Lung (tissue), 17 donors: ENCODE measurements at places on chromosomes 1 and 21. TPM values are rescaled to one million over a fixed set of nuclear protein-coding genes. Genes with fewer than 3 reads are reported as not detected.

Gene ANGPTL3
- total RNA-seq, result not detected

Gene ABCG1
- 65.0 TPM for total RNA-seq

Gene TNFRSF9
- total RNA-seq, result 0.65 TPM

- no peak overlapping the region for H3K4me3 ChIP-seq
- DNase-seq, result no peak
- H3K27me3 ChIP-seq, result no peaks in the 10 kb centered on the region
- no peaks in the 10 kb centered on the region for H3K36me3 ChIP-seq
These were observed 13.6 kb upstream of the OTUD7B start for GRCh38 chr1:150024156-150024555.

- DNase-seq, result no peak
- H3K27me3 ChIP-seq, result no peaks in the 10 kb centered on the region
- H3K27ac ChIP-seq, result no peak overlapping the region
- no peak overlapping the region for H3K4me3 ChIP-seq
- peaks cover 14% of the 10 kb centered on the region for H3K4me1 ChIP-seq
- H3K36me3 ChIP-seq, result no peaks in the 10 kb centered on the region
These were observed 126.1 kb downstream of the PSMG1 start for GRCh38 chr21:39057121-39057520.

GRCh38 chr1:234911787-234912186 lies 216.8 kb downstream of the TOMM20 start:
- H3K4me1 ChIP-seq, result peaks cover 23% of the 10 kb centered on the region
- DNase-seq, result peak; percentile 36
- no peaks in the 10 kb centered on the region for H3K36me3 ChIP-seq
- H3K27ac ChIP-seq, result peak overlapping the region; percentile 64
- H3K4me3 ChIP-seq, result no peak overlapping the region
